ENCODE measurements at places on chromosomes 12 and 14.

GRCh38 chr14:103213331-103213730, 90.1 kb downstream of the TNFAIP2 start:
- no peak for DNase-seq

DNA sequence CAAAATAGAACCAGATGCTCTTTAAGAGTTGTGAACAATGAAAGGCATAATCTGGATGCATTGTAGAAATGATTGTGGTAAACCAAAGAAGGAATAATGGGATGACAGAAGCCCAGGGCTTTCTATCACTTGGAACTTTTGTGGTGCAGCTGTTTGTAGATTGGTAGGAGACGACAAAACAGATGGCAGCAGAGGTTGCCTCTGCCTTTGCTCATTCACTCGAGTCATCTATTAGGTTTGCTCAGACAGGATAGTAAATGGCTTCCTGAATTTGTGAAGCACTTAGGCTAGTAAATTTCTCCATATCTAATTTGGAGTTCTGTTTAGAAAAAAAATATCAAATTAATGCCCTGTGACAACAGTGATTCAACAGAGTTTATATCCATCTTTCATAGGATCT, 78.4 kb downstream of the FGD4 start:
- DNase-seq, result no peak

GRCh38 chr14:20723488-20723887, 22.2 kb upstream of the EDDM3A start:
- DNase-seq, result no peak

DNA sequence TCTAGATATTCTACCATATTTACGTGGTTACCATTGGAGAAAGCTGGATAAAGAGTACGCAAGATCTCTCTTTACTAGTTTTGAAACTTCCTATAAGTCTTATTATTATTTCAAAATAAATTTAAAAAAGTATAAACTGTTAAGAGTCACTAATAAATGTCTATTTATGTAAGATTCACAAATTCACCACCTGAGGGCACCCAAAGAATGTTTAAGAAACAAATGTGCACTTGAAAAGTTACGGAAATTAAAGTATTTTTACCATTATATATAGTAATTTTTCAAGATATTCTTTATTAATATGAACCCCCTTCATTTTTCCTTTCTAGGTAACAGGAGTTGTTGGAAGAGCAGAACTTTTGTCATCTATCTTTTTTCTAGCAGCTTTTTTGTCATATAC, 11.9 kb downstream of the TMTC3 start:
- DNase-seq, result no peak

- DNase-seq, result no peak
Measured at GRCh38 chr12:131008913-131009270, 55.2 kb downstream of the ADGRD1 start.

- DNase-seq, result peak; percentile 86
Measured at GRCh38 chr14:106518054-106518943, 991.9 kb downstream of the TMEM121 start.

- DNase-seq, result no peak
Measured at GRCh38 chr14:41606532-41607303, at the start of gene LRFN5. Gene LRFN5 (plus strand): TSS chr14:41606876.

- no peak for DNase-seq
Measured at GRCh38 chr12:50220363-50220995, 53.3 kb upstream of the CERS5 start.

DNA sequence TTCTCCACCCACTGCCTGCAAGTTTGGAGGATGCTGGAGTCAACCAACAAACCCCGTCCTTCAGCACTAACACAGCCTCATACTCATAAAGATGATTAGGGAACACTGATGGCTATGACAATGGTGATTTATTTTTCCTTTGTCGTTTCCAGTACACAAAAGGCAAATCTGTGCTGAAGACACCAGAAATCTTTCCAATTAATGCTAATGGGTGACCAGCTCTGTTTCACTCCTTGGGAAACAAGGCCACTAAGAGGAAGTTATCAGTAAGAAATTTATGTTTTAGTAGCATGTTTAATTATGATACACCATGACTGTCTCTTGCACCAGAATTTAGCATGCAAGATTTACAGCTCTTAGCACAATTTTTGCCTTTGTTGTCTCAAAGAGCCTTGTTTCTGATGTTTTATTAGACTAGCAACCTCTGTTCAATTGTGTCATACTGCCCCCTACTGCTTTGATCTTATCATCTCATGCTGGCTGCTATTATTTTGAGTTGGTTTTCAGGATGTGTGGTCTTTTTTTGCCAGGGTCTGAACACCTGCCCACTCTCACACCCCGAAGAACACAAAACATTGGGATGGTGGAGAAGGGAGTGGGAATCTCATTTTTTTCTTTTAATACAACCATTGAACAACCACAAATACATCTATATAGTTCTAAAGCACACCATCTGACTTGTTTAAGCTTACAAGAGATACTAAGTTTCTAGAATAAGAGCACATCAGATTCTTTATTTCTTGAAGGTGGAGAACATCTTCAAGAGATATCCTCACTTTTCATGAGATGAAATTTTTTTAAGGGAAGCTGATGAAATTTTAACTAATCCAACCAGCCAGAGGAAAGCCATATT, 160.9 kb downstream of the SPTSSA start:
- no peak for DNase-seq

DNA sequence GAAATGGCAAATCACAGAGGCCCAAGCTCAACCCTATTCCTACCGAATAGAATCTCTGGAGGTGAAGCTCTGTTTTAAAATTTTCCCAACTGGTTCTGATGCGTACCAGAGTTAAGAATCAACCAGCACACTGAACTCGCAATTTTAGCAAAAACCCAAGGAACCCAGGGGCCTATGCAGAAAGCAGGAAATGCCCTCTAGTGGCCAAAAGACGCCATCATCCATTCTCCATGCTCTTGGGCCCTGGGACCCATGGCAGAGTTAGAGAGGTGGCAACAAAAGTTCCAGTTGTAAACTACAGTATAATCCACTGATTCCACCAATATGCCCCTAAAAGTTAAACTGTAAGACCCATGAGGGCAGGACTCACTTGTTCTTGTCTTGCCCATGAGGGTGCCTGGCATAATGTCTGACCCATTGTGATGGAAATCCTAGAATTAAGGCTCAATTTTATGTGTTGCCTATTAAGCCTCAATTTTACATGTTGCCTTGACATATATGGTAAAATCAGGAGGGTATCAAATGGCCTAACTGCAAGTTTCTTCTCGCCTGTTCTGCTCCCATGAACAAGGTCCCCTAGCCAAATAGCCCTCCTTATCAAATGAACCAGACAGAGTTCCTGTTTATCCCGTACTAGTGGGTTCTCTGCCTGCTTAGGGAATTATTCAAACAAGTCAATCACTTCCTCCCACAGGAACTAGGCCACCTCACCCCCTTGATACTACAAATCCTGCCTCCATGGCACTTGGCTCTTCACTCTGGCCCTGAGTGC, 137.5 kb upstream of the CPM start:
- DNase-seq, result peak; percentile 45

GRCh38 chr12:110282300-110282860, 1.3 kb downstream of the ATP2A2 start:
- DNase-seq, result no peak

GRCh38 chr12:124462750-124463149, 104.7 kb downstream of the NCOR2 start:
- DNase-seq, result no peak

- no peak for DNase-seq
Measured at GRCh38 chr14:30357791-30358190, 201.2 kb upstream of the G2E3 start.

DNA sequence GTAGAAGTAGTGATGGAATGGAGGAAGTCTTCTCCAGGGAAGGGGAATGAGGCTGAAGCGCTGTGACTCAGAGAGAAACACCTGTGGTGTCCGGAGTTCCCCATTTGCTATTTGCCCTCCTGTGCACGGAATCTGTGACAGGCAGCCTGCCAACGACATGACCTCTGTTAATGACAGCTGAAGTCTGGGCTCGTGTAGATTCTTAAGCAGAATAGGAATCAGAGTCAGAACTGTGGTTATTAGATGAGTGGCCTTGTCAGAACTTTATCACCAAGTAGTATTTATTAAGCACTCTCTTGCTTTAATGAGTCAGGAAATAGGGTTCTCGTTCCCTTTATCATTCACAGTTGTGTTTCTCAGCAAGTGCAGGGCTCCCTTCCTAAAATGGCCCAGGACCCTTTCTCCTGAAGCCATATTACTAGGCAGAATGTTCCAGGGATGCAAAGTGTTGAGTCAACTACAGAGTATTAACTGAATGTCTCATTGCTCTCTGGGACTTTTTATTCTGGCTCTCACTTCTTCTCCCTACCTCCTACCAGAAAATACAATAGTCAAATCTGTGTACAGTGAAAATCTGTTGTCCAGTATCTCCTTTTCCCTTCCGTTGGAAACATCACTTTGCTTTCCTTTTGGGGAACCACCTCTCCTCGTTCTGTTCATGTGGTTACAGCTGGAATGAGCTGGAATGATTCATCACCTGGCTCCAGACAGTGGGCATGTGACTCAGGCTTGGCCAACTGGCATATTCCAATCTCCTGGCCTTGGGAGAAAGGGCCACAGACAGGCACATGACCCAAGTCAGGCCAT, 77.8 kb upstream of the MAX start:
- DNase-seq, result peak; percentile 27

- DNase-seq, result peak; percentile 79
Measured at GRCh38 chr14:91405241-91405721, 12.3 kb downstream of the CCDC88C start.

DNA sequence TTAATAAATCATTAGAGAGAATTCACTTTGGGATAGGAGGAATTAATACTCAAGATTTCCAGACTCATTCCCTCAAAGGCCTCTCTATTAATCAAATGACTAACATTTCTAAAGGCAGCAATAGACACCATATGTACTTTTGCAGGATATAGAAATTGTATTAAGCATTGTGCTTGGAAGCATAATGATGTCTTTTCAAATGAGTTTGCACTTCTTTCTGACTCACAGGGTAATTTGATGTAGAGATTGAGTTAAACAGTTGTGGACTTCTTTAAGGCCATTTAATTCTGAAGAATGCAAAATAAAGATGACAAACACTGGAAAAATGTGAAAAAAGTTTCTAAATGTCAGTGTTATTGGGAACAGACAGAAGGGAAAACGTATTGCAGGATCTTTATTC, 63.4 kb upstream of the CSRP2 start:
- no peak for DNase-seq
